Bone marrow (tissue), 2 donors: ENCODE measurements at places on chromosomes 13 and 19.

- no peak for DNase-seq
Observed at GRCh38 chr19:4914736-4915501, 5.6 kb downstream of the UHRF1 start.

DNA sequence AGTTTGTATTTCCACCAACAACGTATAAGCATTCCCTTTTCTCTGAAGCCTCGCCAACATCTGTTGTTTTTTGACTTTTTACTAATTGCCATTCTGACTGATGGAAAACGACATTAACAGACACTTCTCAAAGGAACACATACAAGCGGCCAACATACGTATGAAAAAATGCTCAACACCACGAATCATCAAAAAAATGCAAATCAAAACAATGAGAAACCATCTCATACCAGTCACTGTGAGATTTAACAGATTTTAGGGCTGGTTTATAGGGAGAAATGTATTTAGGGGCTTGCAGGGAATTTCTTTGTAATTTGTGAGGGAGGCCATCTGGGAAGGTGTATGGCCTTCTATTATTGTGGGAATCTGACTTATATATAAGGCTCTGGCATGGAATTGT, 2.8 kb upstream of the DZIP1 start:
- DNase-seq, result no peak

DNA sequence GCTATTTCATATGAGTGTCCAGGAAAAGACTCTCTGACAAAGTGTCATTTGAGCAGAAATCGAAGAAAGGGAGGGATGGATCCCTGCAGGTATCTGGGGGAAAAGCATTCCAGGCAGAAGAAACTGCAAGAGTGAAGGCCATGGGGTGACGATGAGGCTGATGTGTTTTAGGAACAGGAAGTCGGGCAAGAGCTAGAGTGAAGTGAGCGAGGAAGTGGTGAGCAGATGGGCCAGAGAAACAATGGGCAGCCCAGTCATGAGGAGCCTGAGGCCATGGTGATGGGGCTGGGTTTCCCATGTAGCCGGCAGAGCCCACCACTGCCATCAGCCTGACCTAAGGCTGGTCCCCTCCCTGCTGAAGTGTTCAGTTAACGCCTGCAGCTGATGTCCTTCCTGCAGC, 150.2 kb downstream of the TNFSF13B start:
- DNase-seq, result no peak

DNA sequence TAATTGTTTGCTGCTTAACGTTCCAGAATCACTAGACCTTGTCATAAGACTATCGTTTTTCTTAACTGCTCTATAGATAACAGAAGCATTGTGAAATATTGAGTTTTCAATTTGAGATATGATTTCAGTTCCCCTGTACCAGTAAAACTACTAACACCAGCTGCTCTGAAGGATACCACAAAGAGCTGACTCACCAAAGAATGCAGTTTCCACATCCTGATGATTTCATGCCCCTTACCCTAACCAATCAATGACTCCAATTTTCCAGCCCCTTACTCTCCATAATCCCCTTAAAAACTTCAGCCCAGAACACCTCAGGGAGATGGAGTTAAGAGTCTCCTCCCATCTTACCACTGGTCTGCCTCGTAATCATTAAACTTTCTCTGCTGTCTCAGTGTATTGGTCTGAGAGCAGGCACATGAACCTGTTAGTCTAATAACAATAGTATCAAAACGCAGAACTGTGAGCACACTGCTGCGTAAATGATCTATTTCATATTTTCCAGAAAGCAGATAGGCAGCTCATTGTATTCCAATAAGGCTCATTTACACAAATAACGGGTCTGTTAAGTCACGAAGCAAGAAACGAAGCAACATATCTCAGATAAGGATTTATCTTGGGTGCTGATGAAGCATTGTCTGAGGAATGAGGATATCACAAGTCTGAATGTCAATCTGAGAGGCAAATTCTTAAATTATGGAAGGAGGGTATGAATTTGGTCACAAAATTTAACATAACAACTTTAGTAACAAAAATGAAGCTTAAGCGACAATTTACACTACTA, 14.1 kb upstream of the CCNA1 start:
- DNase-seq, result no peak

- peak; percentile 40 for DNase-seq
Observed at GRCh38 chr13:39892721-39893685, 237.5 kb downstream of the COG6 start.

- no peak for DNase-seq
Observed at GRCh38 chr13:44373247-44373600, 400 bp upstream of the SERP2 start.

DNA sequence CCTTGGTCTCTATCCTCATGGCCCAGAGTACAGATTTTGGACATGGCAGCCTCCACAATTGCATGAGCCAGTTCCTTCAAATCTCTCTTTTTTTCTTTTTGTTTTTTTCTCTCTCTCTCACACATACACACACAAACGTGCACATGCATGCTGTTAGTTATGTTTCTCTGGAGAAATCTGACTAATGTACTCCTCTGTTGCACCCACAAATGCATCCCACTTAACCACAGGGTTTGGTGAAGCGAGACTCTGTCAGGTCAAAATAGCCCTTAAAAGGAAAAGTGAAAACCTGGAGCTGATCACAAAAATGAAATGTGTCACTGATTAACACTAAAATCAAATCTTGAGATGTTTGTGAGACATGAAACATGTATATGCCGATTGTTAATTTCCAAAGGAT, 374.6 kb upstream of the ARGLU1 start:
- DNase-seq, result no peak

- no peak for DNase-seq
Observed at GRCh38 chr19:49892716-49893115, 4.0 kb downstream of the IL4I1 start.
